ENCODE measurements at places on chromosomes 11 and 22. TPM values are rescaled to one million over a fixed set of nuclear protein-coding genes. Genes with fewer than 3 reads are reported as not detected.

Gene MPPED2
- 3.4 TPM for total RNA-seq

Gene MMP12
- 0.26 TPM for total RNA-seq

Gene KDM4E
- total RNA-seq = not detected

Gene SCO2
- total RNA-seq = 2.5 TPM

Gene TP53I11
- total RNA-seq = 22.0 TPM

Gene RBM14
- total RNA-seq = 30.6 TPM

Gene MMP1
- 13.7 TPM for total RNA-seq

Gene SYT13
- total RNA-seq = 0.13 TPM

Gene RGL4
- total RNA-seq = not detected

Gene PGAP2
- 9.4 TPM for total RNA-seq

Gene TRPM5
- not detected for total RNA-seq

Gene BAD
- total RNA-seq = 65.3 TPM

Gene HBG1
- not detected for total RNA-seq

Gene E2F8
- 1.1 TPM for total RNA-seq

Gene OTOG
- total RNA-seq = not detected

Gene KRTAP5-10
- total RNA-seq = not detected

Gene YPEL4
- 0.65 TPM for total RNA-seq

Gene UFD1
- total RNA-seq = 51.2 TPM

Gene POU2AF3
- total RNA-seq = not detected

All from articular chondrocyte of knee joint (primary cell).